ENCODE measurements at places on chromosomes 6 and 20.

- no peak for DNase-seq
Measured at GRCh38 chr6:149904661-149905370, 6.9 kb upstream of the RAET1E start.

DNA sequence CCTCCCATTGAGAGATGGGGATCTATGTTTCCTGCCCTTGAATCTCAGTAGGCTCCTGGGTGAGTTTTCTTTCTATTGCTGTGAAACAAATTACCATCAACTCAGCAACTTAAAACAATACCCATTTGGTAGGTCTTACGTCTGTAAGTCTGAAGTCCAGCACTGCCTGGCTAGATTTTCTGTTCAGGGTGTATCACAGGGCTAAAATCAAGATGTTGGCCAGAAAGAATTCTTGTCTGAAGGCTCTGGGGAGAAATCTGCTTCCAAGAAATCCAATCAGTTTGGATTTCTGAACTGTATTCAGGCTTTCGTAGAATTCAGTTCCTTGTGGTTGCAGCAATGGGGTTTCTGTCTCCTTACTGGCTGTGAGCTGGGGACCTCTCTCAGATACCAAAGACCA is 99.6 kb upstream of the SLC24A3 start:
- no peak for DNase-seq

DNA sequence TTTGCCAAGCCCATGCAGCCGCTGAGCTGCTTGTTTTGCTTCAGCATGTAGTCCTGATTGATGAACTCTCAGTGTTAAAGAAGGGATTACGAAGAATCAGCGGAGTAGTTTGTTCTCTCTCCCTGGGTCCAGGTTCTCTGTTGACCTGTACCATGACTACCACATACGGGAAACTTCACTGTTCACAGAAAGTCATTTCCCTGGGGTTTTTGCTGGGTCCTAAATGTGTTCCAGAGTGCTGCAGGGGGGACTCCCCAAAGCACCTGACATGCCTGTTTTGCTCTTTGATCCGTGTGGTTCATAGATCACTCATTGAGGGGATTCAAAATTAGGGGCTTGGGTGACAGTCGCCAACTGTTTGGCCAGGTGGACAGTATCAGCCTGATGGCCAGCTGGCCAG is 5.5 kb downstream of the LSM14B start:
- no peak for DNase-seq

DNA sequence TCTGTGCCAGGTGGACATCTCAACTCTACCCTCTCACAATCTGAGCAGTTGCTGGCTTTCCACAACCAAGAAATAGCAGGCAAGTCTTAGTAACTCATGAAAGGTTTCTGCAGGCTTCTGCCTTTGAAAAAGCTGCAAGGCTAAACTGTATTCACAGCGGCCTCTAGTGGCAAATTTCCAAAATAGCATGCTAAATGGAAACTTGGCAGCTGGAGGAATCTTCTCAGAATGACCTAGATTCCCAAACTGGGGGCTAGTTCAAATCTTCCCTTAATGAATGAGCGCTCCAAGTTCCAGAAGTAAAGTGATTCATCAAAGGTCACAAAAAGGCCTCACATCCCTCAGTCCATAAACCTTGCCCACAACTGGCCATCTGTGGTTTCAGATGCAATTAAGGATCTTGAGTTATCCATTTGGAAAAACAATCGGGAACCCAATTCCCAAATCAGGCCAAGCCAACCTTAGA is 11.9 kb upstream of the CPNE5 start:
- DNase-seq = no peak

DNA sequence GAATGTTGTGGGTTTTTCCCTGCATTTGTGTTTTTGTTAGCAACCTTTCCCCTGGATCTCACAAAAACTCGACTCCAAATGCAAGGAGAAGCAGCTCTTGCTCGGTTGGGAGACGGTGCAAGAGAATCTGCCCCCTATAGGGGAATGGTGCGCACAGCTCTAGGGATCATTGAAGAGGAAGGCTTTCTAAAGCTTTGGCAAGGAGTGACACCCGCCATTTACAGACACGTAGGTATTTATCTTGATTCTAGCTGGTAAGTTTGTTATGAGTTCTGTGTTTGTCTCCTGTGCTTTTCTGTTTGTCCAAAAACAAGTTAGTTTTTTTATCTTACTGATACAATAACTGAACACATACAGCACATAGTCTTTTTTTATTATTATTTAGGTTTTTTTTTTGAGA is 3.0 kb downstream of the SLC25A27 start:
- DNase-seq = no peak

DNA sequence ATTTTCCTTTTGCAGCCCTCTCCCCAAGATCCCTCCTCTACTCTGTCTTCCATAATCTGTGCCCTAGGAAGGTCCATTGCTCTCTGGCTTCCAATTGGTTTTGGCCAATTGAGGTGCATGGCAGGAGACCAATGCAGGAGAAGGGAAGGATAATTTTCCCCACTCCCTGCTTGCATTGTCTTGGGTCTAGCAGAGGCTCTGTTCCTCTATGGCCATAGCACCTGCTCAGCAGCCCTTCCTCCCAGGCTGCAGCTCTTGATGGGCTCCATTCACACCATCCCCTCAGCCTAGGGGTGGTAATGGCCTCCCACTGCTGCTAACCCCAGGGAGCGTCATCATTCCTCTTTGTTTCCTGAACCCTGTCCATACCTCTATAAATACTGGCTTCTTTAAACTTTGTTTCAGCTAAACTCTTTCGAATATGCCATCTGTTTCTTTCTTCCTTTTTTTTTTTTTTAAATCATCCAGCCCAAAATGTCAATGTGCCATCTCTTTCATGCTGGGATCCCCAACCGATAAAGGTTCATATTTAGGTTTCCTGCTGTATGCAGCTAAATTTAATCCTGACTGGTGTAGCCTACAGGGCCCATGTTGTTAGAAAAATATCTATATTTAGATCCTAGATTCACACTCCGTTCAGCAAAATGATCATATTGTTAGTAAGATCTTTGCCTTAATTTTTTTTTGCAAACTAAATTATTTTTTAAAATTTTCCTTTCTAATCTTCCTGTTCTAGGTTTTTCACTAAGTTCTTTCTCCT is 63.8 kb downstream of the HECA start:
- DNase-seq = no peak

DNA sequence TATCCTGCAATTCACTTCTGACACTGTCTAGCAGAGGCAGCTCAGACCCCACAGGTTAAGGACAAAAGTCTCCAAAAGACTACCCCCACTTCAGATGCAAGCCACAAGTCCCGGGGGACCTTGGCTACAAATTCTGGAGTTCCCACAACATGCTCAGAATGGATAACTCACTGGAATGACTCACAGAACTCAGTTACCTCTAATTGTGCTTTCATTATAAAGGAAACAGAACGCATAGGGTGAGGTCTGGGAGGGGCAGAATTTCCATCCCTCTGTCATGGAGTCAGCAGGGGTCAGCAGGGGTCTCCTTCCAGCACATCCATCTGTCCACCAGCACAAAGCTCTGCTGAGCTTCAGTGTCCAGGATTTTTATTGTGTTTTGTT is 184.2 kb downstream of the CDH4 start:
- no peak for DNase-seq

DNA sequence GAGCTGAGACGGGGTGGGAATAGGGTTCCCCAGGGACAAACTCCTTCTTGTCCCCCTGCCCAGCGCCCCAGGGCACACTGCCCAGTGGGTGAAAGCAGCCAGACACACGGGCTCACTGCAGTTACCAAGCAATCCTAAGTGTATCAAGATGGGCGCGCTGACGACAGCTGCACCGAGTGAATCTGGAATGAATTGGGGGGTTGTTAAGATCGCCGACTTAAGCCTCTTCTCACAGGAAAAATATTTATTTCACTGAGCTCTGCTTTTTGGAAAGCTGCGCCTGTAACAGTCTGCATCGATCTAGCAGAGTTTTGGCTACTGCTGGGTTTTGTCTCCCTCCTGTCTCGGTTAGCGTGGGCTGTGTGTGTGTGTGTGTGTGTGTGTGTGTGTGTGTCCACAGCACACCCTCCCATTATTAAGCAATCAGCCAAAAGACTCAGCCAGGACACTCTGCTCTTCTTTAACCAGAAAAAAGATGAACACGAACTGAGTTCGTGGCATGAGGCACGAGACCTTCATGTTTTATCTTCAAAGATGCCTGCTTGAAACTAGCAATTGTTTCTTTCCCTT is 35.9 kb downstream of the RIPOR3 start:
- DNase-seq = no peak

GRCh38 chr6:30769853-30770524 is 25.6 kb upstream of the IER3 start:
- DNase-seq = no peak

GRCh38 chr6:154329350-154330170 is 27.0 kb downstream of the IPCEF1 start:
- DNase-seq = no peak

- DNase-seq = no peak
Measured at GRCh38 chr6:24960991-24961475, 25.3 kb upstream of the RIPOR2 start.

DNA sequence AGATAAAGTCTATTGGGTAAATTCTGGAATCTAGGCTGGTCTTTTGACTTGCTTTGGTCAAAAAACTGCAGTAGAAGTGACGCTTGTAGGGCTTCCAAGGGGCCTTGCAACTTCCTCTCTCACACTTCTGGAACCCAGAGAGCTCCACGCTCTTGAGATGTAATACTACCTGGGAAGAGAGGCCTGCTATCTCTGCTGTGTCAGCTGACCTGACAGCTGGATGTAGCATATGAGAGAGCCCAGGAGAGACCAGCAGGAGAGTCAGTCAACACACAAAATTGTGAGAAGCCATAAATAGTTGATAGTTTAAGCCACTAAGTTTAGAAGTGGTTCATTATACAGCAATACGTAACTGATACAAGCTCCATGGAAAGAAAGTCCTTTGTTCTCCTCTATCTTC is 7.8 kb upstream of the RSPO3 start:
- DNase-seq = no peak

GRCh38 chr6:56954403-56955170 is at the start of gene BEND6:
Gene BEND6, plus strand, starts transcription at chr6:56955107. Its CDS starts 26,704 bp downstream, at chr6:56981811.
- DNase-seq = no peak

GRCh38 chr6:122734529-122735395 is 44.8 kb upstream of the FABP7 start:
- no peak for DNase-seq

GRCh38 chr20:52494244-52494643 is 302.7 kb upstream of the ZFP64 start:
- DNase-seq = no peak

Data from SIG-M5 (cell line).